ENCODE measurements at places on chromosomes 1 and 21.

DNA sequence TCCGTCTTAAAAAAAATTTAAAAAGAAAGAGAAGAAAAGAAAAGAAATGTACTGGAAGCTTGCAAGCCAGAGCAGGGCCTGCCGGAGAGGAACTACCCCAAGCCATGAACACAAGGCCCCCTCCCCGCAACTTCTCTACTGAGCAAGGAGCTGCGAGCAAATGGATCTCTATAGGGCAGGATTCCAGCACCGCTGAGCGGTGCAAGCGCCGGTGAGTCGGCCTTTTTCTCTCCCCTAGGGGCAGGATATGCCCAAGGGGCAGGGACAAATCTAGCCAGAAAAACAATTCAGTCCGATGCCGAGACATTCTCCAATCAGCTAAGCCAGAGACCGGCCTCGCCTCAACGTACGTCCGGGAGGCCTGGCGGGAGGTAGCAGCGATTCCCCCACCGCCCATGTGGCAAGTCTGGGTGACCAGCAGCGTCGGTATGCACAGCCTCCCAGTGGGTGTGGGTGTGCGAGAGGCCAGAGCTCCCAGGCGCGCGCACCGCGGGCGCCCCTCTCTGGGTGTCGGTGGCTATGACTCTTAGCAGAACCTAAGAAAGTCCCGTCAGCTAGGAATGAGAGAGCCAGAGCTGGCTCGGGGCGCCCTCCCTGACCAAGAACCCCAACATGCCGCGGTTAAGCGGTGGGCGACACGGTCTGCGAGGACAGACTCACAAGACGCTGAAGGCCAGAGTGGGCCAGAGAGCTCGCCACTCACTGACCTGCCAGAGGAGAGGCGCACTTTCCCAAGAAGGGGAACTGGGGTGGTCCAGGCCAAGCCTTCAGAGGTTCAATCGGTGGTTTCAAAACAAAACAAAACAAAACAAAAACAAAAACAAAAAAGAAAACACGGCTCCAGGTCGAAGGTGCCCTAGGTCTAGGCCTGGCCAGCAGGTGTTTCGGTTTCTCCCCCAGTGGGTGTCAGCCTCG is 1.9 kb downstream of the CSMD2 start:
- peak; percentile 79 for DNase-seq

DNA sequence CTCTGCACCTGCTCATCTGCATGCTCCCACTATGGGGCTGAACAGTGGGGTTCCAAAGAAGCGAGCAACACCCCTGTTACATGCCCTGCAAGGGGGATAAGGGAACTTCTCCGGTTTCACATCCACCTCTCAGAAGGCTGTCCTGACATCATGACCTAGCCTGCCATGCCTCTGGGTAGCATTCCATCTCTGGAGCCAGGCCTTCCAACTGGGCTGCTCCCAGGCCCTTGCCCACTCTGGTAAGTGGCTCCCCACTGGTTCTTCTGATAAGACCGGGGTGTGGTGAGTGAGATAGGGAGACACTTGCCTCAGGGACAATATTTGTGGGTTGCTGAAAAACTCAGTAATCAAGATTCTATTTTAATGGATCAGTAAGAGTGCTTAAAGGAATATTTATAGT is 57.8 kb downstream of the KCNJ15 start:
- DNase-seq, result no peak

GRCh38 chr1:10659218-10659617 is 137.2 kb downstream of the CASZ1 start:
- no peak for DNase-seq

- peak; percentile 85 for DNase-seq
Measured at GRCh38 chr1:211935448-211935970, 99.8 kb downstream of the INTS7 start.

GRCh38 chr1:185291159-185291558 is 25.9 kb downstream of the IVNS1ABP start:
- DNase-seq, result no peak

DNA sequence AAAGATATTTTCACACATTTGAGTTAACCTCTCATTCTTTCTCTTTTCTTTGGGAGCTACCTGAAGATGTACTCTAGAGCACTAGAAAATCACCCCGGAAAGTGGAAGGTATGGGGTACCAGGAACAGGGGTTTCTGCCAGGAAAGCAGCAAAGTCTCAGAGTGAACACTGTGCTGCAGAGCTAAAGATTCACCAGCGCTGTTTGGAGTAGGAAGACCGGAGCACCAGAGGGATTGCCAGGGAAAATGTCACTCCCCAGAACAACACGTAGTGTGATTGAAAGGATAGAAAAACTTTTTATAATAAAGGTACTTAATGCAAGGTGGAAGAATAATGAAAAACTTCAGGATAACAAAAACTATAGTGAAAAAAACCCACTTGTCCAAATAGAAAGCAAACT is 26.7 kb upstream of the KCNK1 start:
- DNase-seq, result no peak

DNA sequence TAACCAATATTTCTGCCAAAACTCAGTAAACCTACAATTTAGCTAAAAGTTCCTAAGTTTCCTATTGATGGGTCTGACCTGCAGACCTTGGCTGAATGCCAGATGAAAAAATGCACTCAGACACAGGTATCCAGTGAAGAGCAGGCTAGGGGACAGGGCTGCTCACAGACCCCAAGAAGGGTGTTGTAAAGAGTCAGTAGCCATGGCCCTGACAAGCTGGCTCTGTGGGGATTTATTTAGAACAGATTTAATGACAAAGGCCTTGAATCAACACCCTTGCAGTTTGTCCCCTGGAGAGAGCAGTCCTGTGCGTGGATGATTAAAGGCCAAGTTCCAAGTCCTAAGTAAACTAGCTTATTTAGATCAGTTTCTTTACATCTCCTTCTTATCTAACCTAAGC is 1243.2 kb upstream of the ADGRL4 start:
- no peak for DNase-seq

- no peak for DNase-seq
Measured at GRCh38 chr1:89604414-89604735, 28.5 kb upstream of the LRRC8C start.

DNA sequence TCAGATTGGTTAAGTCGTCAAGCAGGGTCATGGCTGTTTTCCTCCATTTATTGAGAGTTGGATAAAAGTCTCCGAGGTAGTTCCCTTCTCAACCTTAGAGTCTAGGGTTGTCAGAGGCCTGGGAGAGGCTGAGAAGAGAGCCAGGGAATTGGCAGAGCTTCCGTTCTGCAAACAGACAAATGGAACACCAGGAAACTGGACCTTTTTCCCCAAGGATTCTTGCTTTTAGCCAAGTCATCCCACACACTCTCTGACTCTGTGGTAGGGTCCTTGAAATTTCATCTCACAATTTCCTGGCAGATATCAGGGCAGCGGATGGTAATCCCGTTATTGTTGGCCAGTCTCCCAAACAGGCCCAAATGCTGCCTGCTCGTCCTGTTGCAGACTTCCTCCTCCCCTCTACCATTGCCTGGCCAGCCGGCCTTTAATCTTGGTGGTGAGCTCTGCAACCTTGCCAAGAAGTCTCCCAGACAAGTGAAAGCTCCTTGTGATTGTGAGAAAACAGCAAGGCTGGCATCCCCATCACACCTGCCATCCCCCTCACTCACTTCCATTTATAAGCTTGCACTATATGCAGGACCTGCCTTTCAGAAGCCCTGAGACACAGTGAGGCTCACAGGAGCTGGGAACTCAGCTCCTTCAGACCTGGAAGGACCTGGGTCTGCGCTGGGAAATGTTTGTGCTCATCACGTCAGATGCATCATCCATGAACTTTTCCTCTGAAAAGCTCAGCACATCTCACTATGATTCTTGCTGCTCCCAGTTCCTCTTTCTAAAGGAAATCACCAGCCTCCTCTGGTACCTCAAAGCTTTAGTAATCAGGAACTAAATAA is 13.7 kb upstream of the SRP9 start:
- no peak for DNase-seq

GRCh38 chr1:171961861-171962260 is 120.6 kb downstream of the DNM3 start:
- no peak for DNase-seq

DNA sequence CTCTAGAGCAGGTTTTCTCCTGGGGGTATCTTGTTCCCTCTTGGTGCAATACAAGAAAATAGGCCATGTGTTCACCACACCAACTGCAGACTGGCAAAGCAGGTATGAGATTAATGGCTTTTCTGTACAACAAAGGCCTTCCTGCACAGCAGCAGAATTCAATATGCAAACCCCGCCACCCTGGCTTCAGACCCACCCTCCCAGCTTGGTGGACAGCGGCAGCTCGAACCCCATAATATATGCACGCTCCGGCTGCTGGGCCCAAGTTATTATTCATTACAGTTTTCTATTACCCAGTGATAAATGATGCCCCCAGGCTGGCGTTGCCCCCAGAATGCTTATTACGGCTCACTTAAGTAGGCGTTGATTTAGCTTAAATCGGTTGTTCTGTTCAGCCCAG is 144.2 kb downstream of the RRAGC start:
- no peak for DNase-seq

- DNase-seq, result no peak
Measured at GRCh38 chr1:86871001-86871400, 42.9 kb downstream of the SELENOF start.

GRCh38 chr1:87113313-87113712 is 198.9 kb downstream of the HS2ST1 start:
- DNase-seq, result no peak

DNA sequence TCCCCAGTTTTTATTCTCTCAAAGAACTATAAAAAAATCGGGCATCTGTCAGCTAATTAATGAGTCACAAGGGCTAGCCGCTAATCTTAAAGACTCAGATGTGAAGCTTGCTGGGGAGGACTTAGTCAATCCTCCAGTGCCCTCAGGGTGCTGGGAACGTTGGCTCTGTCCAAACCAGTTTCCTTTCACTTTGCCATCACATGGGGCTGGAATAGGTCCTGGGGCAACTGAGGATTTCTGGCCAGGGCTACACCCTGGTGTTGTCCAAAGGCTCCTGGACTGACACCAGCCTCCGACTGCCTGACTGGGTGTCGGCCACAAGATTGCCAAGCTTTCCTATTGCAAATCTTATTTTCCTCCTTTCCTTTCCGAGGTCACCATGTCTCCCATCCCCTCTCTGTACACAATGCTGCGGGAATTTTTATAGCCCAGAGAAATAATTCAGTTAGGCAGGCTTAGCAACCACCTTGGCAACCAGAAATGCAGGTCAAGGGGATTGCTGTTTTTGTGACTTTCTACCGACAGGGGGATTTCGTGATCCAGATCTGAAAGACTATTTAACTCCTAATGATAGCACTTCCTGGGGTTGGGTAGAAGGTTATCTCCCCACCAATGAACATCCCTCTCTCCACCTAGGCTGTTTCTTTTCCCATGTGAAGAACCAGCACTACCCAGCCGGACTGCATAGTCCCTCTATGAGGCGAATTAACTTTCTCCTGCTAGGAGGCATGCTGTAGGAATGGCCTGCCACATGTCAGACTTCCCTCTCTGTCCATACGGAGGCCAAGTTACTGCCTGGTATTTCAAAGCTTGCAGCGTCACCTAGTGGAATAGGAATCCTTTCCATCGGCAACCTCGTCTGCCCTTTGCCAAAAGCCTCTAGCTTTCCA is 29.9 kb upstream of the CTBS start:
- DNase-seq, result no peak

GRCh38 chr1:44281962-44282703 is 68.9 kb downstream of the DMAP1 start:
- DNase-seq, result no peak

DNA sequence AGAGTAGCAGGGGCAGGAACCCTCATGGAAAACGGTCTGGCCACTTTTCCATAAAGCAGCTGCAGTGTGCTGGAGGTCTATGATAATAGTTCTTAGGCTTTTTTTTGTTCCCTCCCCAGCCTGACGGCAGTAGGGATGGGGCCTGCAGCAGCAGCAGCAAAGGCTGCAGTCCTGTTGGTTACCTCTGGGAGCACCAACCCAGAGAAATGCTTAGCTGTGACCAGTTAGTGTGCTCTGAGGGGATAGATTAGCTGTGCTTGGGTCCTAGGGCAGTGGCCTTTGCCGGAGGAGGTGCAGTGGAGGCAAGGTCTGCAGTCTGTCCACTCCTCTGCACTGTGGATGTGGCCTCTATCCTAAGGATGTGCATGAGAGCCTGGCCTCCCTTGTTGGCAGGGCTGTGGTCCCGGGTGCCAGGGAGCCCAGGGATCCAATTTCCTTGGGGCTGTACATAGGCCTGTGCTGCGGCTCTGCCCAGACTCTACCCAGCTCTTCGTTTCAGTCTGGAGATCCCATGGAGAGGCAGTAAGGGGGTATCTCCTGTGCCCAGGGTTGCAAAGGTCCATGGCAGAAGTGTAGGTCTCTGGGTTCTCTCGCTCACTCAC is 322.7 kb downstream of the PTBP2 start:
- DNase-seq, result no peak

DNA sequence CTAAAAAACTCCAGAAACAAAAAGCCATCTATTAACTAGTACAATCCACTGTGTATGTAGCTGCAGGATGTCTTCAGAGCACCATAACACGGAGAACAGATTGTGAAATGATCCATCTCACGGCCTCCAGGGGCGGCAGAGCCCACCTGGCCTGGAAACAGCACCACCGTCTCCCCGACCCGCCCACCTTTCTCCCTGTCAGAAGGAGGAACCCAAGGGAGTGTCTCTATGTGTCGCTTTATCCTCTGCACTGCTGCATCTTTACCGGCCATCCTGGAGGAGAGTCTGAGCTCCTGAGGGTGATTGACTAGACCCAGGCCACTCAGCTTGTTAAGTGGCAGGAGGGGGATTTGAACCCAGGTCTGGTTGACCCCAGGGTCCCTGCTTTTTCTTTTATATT is 405.0 kb downstream of the MATN1 start:
- DNase-seq, result no peak

DNA sequence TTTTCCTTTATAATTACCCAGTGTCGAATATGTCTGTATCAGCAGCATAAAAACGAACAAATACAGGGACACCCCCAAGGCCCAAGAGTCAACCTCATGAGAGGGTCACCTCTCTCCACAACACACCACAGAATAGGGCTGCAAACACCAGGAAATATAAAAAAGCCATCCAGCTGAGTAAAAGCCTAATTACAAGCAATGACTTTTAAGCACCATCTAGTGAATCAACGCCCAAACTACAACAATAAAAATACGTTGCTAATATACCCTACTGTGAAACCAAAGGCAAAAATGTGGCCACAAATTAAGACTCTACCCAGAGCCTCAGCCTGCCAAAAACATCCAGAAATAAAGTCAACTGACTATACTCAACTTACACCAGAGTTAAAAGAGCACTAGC is 817.9 kb upstream of the NEGR1 start:
- no peak for DNase-seq

- DNase-seq, result no peak
Measured at GRCh38 chr1:245923215-245923614, 583.9 kb downstream of the SMYD3 start.

DNA sequence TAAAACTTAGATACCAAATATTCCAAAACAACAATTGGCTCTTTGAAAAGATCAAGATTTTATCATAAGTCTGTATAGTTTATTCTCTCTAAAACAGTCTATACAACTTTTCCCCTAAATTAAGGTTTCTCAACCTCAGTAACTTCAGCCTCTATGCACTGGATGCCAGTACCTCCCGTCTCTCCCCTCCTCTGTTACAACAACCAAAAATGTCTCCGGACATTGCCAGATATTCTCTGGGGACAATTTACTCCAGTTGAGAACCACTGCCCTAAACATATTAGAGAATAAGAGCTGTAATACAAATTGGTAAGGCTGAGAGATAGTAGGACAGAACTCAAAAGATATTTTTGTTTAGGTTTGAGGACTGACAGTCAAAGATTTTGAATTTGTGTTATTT is 71.6 kb downstream of the TMEM200B start:
- no peak for DNase-seq
